GM23338 (cell line): ENCODE measurements at places on chromosomes 2 and 18. TPM values are rescaled to one million over a fixed set of nuclear protein-coding genes. Genes with fewer than 3 reads are reported as not detected.

UGT1A10 gene
- total RNA-seq: 0.23 TPM in 1 of 2 replicates, not detected in the other

GRCh38 chr2:164778723-164779122 is 62.9 kb downstream of the COBLL1 start:
- no peak for DNase-seq

GRCh38 chr2:122610948-122611609 is 855.6 kb downstream of the TSN start:
- no peak for DNase-seq

DNA sequence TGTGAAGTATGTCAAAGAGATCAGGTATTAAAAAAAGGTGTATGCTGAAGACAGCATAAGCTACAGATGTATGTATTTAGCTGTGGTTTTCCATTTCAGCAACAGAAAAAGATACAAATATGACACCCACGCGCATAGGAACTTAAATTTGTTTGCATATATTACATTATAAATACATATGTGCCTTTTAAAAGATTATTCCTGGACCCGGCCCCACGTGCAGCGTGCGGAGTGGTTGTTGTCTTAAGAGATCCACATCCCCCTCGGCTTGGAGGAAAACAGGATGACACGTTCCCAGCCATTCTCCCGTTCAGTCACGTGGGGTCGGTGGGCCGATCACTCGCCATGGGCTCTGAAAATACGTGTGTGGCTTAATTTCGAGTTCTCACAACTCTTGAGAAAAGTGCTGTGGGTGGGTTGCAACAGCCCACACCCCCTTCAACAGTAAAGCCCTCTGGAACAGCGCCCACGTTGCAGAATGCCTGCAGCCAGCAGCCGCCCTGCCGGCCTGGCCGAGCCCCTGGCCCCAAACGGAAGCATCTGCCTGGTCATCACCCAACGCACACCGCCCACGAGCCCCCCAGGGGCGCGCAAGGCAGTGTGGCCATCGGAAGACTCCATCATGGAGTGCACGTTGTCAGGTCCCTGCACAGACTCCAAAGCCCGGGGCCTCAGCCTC is 18.6 kb upstream of the KCNG2 start:
- DNase-seq: no peak

AQP12A gene
- not detected in 2 replicates for total RNA-seq

- DNase-seq: no peak
These were observed 260.6 kb upstream of the NCKAP5 start for GRCh38 chr2:133828913-133829312.

CENPA gene
- total RNA-seq: 13.0 and 16.8 TPM in 2 replicates

DNA sequence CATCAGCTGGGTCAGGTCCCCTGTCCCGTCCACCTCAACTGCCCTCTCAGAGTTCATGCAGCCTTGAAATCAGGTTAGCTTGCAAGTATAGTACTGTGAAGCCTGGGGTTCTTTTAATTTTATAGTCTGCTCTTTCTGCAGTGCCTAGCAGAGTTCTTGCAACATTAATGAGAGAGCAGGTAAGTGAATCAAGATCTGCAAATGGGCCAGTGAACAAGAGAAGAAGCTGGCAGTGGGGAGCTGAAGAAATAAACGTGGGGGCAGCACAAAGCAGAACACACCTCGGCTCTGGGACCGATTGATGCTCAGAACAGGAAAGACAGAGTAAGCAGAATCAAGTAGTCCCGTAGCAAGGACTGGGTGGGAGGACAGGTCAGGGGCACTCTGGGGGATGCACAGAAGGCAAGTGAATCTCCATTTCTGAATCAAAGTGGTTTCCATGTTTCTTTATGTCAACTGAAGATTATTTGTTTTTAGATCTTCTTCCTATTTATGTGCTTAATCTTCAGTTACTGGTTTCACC is 675.5 kb downstream of the RNF144A start:
- DNase-seq: no peak

- no peak for DNase-seq
These were observed 85.5 kb upstream of the GLI2 start for GRCh38 chr2:120650022-120650644.

- no peak for DNase-seq
These were observed 79.0 kb downstream of the HDAC4 start for GRCh38 chr2:239321596-239322415.

- DNase-seq: no peak
These were observed 29.9 kb upstream of the GPR155 start for GRCh38 chr2:174516501-174517378.

SERPINB10 gene
- not detected in 2 replicates for total RNA-seq

DPYSL5 gene
- 8.1 and 10.3 TPM in 2 replicates for total RNA-seq

DNA sequence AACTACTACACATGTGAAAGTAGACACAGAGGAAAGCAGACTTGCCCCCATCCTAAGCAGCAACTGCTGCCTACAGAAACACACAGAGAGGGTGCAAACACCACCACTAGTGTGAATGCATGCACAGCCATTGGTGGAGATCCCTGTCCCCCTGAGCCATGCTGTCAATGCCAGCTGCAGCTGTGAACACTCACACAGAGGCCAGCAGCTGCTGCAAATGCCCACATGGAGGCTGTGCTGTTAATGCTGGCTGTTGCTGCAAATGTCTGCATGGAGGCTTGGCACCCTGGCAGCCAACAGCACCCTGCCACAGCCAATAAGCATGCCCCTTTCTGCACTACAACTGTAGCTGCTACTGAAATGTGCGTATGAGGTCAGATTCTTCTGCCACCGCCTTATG is 355.0 kb downstream of the LNPK start:
- no peak for DNase-seq

DNA sequence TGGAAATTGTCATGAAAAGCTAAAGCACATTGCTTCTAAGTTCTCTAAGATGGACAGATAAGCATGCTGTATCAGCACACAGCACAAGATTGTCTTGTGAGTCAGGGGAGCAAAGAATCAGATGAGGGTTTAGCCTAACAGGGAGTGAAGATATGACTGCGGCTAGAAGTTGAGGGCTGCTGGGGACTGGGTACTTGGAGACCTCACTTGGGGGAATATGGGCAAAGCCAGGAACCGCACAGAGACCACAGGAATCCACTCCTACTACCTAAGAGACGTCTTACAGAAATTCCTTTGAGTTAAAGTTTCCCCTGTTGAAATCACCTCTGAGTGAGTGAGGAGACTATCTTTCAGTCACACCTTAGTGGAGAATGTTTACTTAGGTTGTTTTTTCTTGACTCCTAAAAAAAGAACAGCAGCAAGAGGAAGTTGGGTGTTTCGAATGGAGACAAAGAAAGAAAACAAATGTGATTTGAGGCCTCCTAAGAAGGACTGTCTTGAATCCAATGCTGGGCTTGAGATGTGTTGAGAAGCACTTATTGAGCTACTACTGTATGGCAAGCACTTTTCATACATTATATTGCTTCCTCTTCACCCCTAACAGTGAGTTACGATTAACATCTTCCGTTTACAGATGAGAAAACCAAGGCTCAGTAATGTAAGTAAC is 100.7 kb downstream of the ANKRD44 start:
- no peak for DNase-seq

- DNase-seq: no peak
These were observed 38.2 kb downstream of the CELF4 start for GRCh38 chr18:37527395-37527794.

- DNase-seq: no peak
These were observed 37.9 kb upstream of the ZCCHC2 start for GRCh38 chr18:62484941-62485340.

- DNase-seq: no peak
These were observed 10.9 kb downstream of the OSBPL1A start for GRCh38 chr18:24386681-24387080.

DNA sequence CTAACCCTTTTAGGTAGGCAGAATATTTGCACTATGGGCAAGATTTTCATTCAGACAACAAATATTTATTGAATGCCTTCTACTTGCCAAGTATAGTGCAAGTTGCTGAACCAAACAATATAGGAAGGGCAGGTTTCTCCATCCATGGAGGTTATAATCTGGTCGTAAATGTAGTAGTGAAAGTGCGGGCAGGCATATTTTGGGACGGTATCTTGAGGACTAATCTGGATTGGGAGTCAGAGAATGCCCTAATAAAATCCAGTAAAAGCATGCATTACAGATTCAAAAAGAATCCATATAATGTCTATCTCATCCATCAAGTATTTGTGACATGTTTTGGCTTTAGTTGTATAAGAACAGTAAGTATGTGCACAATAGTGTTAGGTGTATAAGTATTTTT is 1.7 kb upstream of the NDUFV2 start:
- DNase-seq: no peak

DNA sequence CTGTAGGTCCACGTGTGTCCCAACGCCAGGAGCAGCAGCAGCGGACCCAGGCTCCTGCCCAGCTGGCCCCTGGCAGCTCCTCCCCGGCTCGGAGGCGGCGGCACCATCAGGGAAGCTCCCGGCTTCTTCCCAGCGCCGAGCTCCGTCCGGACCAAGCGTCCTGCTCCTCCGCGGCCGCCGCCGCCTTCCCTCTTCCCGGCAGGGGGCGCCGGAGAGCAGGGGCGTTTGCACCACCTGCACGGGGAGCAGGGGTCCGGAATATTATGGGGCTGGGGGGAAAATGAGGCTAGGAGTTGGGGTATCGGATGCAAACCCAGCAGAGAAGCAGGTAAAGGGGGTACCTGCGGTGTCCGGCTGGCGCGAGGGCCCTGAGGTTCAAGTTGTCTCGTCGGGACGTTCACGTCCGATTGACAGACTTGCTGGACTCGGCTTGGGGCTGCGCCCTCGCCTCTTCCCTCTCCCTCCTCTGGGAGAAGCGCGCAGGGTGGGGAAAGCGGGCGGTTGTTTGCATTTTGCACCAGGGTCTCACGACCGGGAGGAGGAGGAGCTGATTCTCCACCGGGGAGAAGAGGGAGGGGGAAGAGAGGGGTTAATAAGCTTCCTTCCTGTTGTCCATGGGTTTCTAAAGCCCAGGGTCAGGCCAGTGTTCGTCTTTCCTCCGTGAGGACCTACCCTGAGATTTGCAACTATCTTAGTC is at the start of gene CCBE1:
TSS of gene CCBE1 (minus strand) at position 188 of the 697 bp plus-strand sequence.
- peak; percentile 86 for DNase-seq

RGPD3 gene
- total RNA-seq: 0.28 and 0.50 TPM in 2 replicates

- DNase-seq: no peak
These were observed 61.6 kb downstream of the COL6A3 start for GRCh38 chr2:237352279-237352845.

DNA sequence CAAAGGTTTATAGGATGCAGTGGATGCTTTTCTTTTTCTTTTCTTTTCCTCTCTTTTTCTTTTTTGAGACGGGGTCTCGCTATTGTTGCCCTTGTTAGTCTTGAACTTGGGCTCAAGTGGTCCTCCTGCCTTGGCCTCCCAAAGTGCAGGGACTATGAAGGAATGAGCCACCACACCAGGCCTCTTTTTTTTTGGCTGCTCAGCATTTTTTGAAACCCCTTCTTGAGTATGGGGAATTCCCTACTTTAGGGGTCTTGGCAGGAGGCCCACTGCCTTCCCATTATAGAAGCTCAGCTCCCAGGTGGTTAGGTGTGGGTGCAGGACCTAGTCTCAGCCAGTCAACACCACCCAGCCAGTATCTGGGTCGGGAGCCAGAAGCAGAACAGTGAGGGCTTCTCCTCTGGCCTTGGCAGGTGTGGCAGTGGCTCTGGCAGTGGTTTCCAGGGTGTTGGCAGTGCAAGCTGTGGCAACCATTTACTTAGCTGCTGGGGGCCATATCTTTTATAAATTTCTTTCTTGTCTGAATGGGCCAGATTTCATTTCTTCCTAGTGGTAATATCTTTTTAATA is 51.4 kb upstream of the ACYP2 start:
- DNase-seq: no peak

DNA sequence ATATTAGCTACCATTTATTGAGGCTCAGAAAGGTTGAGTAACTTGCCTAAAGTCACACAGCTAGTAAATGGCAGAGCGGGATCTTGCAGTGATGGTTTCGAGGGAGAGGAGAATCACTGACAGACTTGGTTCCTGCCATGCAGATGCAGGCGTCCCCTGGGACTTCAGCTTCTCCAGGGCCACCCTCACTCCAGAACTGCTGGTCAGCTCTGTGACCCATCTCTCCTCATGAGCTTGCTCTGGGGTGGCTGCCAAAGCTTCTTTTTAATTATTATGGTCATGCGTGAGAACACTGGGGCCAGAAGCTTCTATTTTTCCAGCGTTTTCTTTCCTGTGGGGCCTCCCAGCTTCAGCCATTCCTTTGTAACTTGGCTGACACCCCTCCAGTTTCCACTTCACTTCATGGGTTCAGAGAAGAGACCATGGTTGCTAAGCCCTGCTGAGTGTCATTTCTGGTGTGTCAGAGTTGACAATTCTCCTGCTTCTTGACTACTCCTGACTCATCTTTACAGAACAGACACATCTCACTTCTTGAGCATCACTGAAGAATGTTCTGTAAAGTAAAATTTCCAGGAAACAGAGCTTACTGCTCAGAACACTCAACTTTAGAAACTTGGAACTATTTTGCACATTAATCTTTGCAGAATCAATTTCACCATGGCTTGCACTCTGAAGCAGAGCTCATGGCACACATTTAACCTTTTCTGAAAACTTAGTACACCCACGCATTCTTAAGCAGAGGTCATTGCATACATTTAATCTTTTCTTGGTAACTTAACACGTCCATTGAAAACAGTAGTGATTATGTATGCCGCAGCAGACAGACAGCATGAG is 70.4 kb downstream of the IL1R2 start:
- no peak for DNase-seq

LYPD1 gene
- total RNA-seq: 4.2 TPM in 2 replicates

- peak; percentile 36 for DNase-seq
These were observed 295.4 kb downstream of the CYP26B1 start for GRCh38 chr2:71852141-71852711.

DNA sequence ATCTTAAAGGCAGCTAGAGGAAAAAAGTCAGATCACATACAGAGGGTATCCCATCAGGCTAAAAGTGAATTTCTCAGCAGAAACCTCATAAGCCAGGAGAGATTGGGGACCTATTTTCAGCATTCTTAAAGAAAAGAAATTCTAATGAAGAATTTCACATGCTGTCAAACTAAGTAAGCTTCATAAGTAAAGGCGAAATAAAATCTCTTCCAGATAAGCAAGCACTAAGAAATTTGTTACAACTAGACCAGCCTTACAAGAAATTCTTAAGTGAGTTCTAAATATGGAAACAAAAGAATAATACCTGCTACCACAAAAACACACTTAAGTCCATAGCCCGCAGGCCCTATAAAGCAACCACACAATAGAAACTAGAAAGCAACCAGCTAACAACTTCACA is 186.1 kb downstream of the ETAA1 start:
- no peak for DNase-seq

- no peak for DNase-seq
These were observed 32.2 kb downstream of the DGKD start for GRCh38 chr2:233386382-233387041.

GRCh38 chr2:125516496-125517109 is 1139.4 kb upstream of the GYPC start:
- peak; percentile 69 for DNase-seq

- no peak for DNase-seq
These were observed 9.3 kb upstream of the NPAS2 start for GRCh38 chr2:100810603-100811145.

- no peak for DNase-seq
These were observed 7.7 kb upstream of the SP140L start for GRCh38 chr2:230319211-230319862.

- DNase-seq: no peak
These were observed 38.6 kb downstream of the ACOXL start for GRCh38 chr2:110770959-110771431.

KHK gene
- total RNA-seq: 8.8 and 9.7 TPM in 2 replicates

C2orf92 gene
- 2.6 and 2.9 TPM in 2 replicates for total RNA-seq
